ENCODE measurements at places on chromosomes 5 and 9.
A peak's percentile ranks its signal among the peaks of the same experiment; 100 is the strongest.

GRCh38 chr5:41067714-41068568 is 3.2 kb downstream of the MROH2B start:
- no peak for DNase-seq

- DNase-seq, result no peak
Measured at GRCh38 chr5:142197098-142197497, 88.5 kb downstream of the NDFIP1 start.

DNA sequence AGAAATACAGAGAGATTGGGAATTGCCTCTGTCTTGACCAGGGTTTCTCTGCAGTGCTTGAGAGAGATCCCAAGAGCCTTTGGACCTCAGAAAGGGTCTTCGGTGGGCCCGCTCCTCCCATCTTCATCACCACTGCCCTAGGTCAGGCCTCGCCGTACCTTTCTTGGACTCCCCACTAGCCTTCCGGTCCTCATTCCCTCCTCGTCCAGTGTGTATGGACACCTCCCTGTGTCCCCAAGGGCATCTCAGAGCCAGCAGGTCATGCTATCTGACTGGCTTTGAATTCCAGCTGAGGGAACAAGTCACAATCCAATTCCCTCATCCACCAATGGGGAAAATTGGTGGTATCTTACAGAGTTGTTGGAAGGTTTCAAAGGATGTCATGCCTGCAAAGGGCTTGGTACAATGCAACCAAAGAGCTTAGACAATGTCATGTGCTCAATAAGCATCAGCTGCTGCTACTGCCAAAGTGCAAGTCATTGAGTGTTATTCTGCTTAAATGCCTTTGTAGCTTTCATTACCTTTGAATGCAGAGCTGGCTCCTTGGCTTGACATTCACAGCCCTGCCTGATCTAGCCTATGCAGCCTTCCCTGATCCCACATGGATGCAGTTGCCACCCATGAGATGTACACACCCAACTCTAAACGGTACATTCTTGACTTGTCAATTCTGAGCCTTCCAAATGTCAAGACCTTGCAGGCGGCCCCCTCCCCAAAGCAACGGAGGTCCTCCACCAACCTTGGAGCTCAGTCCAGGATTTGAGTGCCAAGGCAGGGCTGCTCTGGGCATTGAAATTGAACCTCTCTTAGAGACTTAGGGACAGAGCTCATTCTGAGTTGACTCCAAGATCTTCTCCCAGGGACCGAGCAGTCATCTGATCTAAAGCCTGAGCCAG is 58.0 kb downstream of the HRH2 start:
- no peak for DNase-seq

- DNase-seq, result no peak
Measured at GRCh38 chr9:125896404-125896803, 149.2 kb downstream of the PBX3 start.

GRCh38 chr9:7033076-7034045 is 275.6 kb downstream of the KDM4C start:
- DNase-seq, result no peak

DNA sequence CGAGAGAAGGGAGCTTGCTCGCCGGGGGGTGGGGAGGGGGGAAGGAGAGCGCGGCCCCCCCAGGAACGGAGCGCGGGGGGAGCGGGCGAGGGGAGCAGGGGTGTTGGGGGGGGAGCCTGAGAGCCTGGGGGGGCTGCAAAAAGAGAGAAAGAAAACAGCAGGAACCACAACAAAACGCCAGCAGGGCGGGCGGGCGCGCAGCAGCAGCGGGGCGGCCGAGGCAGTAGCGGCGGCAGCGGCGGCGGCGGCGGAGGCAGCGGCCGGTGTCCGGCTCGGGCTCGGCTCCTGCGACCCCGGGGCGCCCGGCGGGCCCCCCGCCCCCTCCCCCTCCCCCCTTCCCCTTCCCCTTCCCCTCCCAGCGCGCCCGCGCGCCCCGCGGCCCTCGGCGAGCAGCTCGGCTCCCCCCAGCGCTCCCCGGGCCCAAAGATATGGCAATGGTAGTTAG is 1.6 kb downstream of the NR2F1 start:
- DNase-seq, result no peak

DNA sequence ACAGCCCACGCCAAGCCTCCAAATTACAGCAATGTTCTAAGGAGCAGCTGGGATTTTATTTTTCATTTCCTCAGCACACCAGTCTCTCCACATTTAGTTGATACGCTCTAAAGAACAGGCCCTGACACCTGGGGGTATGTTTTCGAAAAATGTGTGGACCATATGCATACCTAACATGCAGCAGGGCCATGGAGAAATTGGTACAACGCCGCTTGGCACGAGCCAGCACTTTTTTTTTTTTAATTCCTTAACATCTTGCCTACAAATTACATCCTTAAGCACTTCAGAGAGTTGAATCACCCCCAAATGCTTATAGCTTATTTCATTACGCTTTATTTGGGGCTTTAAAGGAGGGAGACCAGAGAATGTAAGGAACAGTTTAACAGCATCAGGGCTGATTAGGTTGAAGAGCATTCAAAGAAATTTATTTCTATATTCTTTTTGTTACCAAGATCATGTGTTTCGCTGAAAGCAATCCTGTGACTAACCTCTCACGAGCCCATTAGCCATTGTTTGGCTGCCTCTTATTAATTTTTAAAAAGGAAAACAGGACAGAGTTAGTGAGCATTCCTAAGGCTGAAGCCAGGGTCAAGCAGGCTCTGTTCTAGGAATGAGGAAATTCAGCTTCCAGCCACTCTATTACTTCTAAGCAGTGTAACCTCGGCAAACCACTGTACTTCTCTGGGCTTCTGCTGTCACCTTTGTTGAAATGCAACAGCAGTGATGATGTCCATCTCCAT is 173.8 kb downstream of the ACTL7B start:
- no peak for DNase-seq

DNA sequence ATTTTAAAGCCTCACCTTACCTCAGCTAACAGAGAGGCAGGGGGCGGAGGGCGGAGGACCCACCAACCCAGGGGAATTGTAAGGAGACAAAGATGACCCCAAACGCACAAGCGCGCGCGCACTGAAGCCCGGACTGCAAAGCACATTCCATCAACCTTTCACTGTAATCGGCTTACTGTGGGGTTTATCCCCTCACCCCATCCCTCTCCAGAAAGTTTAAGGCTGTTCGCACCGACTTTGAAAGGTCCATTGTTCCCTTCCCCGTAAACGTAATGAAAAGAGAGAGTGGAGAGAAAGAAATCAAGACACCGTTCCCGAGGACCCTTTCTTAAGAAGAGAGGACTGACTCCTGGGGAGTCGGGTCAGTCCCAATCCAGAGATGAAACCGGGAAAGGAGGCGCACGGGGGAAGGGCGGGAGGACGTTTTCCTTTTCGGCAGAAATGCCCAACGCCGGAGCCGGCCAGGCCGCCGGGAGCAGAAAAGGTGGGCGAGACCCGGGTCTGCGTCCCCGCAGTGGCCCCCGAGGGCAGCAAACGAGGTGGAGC is 464 bp downstream of the CEMIP2 start:
- peak; percentile 22 for DNase-seq

GRCh38 chr5:96280946-96281393 is 152.1 kb downstream of the PCSK1 start:
- no peak for DNase-seq

DNA sequence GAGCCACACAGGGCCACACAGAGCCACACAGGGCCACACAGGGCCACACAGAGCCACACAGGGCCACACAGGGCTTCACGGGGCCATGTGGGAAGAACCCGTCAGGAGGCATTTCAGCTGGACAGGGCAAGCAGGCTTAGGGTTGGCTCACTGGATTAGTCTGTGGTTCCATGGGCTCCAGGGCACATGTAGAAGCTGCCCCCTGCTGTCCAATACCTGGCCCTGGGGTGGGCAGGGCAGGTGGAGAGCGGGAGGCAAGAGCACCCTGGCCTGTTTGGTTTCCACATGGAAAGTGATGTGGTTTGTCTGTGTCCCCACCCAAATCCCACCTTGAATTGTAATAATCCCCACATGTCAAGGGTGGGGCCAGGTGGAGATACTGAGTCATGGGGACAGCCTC is 16.4 kb upstream of the LPCAT1 start:
- DNase-seq, result peak; percentile 33

- DNase-seq, result peak; percentile 53
Measured at GRCh38 chr9:122991370-122991830, 42.1 kb upstream of the GPR21 start.

GRCh38 chr5:159017786-159018185 is 81.9 kb downstream of the EBF1 start:
- no peak for DNase-seq

DNA sequence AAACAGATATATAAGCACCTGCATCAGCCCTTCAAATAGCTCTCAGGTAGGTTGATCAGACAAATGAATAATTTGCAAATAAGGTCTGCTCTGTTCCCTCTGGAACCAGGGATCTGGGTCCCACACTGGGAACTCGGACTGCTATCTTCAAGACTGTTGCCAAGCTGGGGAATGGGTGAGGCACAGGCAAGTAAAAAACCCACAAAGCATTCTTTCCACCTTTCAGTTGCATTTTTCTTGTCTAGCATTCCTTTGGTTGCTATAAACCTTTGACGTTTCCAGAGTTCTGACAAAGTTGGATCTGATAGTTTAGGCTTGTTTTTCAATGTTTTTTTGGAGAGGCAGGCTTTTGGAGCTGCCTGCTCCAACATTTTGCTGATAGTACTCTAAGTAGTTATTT is 20.1 kb downstream of the FBXL17 start:
- DNase-seq, result no peak

DNA sequence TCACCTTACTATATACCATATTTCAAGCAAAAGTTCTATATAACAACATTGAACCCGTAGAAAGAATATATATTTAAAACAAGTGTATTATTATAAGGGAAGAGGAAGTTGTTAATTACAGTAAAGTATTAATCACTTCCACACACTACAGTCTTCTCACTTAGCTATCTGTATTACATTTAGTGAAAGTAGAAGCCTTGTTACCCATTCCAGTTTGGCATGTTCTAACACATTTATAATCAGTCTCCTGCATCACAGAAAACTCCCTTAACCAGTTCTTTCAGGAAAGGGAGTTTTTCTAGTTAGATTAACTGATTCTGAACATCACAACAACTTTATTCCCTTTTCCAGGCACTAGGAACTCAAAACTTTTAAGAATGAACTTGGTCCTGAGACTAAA is 6.9 kb downstream of the RAB14 start:
- DNase-seq, result no peak

DNA sequence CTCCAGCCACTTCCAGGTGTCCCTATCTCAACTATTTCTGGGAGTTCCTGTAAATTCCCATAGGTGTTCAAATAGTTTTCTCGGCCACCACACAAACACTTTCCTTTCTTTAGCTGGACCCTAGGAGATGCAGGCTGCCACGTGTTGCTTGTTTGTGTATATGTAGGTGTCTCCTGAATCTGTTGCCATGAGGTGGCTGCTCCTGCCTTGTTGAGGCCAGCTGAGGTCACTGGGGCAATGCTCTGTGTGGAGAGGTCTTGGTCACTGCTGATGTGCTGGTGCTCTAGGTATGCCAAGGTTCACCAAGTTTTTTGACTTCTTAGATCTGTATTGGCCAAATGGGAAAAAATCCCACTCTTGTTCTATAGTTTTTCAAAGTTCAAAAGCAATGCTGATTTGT is 132.5 kb upstream of the CHD1 start:
- no peak for DNase-seq

- DNase-seq, result no peak
Measured at GRCh38 chr9:134374301-134375010, 48.2 kb downstream of the RXRA start.

- DNase-seq, result no peak
Measured at GRCh38 chr5:33369485-33370465, 71.0 kb upstream of the TARS1 start.

- no peak for DNase-seq
Measured at GRCh38 chr5:138438003-138438723, 694 bp upstream of the REEP2 start.

GRCh38 chr5:122130152-122130551 is 806 bp downstream of the ZNF474 start:
- DNase-seq, result no peak
